Suppressor macrophage treated with lipopolysaccharide for 1 hour (primary cell): ENCODE measurements at places on chromosomes 6 and 20.

GRCh38 chr6:7669742-7670141 lies 56.2 kb upstream of the BMP6 start:
- DNase-seq: no peak

GRCh38 chr20:17334932-17335331 lies 108.1 kb downstream of the PCSK2 start:
- DNase-seq: no peak

DNA sequence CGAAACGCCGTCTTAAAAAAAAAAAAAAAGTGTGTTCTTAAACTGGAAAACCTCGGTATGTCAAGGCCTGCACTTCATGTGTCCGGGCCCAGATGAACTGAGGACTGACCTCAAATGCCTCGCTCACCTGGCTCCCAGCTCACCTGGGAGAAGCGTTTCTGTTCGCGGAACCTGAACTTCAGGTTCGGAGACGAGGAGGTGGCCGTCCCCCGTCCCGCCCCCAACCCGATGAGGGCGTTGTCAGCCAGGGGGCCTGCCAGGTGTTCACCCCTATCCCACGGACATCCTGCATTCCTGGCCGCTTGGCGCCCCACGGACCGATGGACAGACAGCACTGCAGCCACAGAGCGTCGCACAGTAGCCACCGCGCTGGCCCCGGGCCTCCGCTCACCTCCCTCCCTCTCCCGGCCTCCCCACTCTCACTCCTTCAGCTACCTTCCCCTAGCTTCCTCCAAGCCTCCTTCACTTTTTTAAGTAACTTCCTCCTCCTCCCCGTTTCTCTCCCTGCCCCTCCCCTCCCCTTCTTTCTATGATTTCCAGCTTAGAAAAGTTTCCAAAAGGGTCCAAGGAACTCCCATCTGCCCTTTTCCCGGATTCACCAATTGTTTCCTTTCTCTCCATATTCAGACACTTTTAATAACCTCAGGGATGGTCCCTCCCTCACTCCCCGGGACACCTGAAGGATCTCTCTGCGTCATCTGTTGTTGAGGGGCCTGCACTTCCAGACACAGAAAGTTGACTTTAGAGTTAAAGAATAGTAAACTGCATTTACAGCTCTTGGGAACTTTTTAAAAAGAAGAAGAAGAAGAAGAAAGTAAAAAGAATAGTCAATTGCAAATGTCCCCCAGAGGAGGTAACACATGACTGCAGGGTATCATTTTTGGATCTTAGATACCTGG lies 22.7 kb upstream of the MCM3 start:
- no peak for DNase-seq

DNA sequence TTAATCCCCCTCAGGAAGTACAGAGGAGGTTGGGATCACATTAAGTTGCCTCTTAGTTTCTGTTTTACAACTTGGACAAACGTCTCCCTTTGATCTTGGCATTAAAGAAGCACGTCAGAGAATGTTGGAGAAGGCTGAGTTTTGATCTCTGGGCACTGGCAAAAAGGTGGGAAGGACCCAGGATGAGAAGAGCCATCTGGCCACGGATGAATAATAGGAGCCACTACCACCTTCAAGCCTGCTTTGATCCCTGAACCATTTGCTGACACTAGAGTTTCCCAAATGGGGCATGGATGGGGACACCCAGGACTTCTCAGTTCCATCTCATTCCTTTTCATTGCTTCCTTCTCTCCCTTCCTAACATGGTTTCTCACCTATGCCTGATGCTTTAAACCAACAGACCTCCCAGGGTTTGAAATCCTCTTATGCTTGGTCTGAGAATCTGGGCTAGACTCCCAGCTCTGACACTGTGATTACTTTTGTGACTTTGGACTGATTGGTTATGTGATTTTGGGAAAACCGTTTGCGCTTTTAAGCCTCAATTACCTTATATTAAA lies 5.8 kb downstream of the TM9SF4 start:
- DNase-seq: no peak

DNA sequence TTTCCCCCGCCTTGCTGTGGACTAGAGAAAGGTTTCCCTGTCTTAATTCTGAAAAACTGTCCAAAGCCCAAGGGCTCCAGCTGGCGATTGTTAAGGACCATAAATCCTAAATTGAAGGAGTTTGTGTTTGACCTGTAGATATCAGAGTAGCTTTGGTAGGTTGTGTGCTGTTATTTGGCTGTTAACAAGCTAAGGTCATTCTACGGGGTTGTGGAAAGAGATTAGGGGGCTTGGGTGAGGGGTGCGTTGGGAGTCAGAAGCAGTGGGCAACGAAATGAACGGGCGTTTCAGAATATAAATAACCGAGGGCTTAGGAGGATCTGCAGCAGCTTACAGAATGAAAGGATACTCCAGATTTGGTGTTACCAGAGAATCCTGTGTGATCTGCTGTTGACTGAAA lies 32.6 kb upstream of the BTN3A2 start:
- no peak for DNase-seq

DNA sequence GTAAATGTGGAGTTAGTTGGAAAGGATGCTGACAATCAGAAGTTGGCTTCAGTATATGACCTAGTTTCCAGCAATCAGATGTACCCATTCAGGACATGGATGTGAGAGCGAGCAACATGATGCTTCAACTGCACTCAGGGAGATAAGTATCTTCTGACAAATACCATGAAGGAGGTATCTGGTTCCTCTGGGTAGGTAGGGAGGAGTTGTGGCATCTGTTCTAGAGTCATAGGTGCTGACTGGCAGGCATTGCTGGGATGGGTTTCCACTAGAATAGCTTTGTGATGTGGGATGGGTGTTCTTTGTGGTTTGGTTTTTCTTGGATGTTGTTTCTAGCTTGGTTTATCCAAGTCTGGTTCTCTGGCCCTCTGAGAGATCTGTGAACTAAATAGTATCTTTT lies 3.9 kb upstream of the REV3L start:
- DNase-seq: no peak
